Left renal cortex interstitium (tissue), 4 donors: ENCODE measurements at places on chromosomes 13 and 19.

DNA sequence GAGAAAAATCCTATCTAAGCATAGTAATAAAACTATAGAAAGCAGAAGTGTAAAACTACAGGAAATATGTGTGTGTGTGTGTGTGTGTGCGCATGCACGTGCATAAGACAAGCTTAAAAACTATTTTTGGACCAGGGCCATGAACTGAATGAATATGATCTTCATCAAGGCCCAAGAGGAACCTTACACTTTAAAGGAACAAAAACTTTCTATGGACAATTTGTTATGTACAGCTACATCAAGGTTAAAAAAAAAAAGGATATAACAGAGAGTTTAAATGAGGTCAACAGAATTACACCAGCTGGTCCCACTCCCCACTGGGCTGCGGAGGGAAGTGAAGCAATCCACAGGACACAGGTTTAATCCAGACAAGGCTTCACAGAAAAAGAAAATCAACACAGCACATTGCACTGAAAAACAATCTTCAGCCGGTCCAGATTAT is 151.1 kb downstream of the LHFPL6 start:
- no peak for DNase-seq

GRCh38 chr13:46374710-46375109 is 12.3 kb downstream of the RUBCNL start:
- no peak for DNase-seq

DNA sequence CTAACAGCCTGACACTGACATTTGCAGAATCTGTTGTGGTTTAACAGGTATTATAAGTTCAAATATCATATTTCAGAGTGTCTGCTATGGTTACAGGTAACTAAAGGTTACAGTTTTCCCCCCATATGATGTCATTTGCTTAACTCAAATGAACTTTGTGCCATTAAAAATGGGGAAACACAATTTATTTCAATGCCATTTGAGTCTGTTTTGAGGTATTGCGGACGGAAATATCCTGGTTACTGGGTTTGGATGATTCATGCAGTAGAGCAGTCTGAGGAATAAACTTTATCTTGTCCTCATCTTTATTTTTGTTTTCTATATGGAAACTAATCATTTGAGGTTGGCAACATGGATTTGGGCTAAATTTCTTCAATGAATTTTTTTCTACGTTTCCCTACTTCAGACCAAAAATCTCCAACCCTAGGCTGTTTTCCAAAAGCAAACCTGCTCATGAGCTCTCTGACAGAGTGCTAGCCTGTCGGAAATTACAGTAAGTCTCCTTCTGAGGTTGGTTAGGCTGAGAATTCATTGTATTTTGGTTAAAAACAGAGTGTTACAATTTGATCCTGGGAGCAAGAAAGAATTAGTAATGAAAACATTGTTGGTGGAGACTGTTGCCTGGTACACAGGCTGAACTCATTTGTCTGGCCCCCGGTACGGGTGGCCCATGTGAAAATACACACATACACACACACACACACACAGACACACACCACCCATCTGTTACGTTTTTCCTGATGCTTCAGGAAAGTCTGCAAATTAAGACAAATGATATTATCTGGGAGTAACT is 66.1 kb downstream of the AKAP11 start:
- no peak for DNase-seq

DNA sequence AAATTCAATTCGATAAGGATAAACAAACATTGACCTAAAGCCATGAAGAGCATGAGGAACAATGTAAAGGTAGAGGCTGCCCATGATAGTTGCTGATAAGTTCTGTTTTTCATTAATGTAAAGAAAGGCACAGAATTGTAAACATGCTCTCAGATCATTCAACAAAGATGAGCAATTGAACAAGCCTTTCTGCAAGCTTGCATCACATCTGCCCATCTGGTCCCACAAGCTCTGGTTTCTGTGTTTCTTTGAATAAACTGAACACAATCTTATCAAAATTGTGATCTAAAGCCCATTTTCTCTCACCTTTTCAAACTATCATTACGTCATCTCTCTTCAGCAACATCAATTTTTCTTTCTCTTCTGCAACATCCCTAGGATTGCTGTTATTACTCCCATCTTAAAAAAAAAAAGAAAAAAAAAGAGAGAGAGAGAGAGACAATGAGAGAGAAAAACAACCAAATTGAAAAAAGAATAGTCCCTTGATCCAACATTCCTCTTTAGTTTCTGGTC is 487.2 kb upstream of the GPC6 start:
- DNase-seq, result no peak

- no peak for DNase-seq
These were observed 2.6 kb upstream of the GSX1 start for GRCh38 chr13:27789495-27790303.

DNA sequence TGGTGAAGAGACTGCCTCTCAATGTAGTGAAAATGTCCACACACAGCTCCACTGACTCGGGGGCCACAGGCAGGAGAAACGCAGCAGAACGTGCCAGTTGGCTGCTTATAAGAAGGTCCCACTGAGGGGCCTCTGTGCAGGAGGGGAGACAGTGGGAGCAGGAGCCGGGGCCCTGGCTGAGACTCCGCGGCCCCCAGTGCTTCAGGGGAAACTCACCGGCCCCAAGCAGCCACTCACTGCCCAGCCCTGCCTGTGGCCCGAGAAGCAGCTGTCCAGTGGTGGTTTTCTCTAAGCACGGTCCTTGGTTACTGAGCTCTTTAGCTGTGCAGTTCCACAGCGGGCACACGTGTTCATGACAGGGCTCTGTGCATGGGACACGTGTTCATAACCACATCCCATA is 91.9 kb upstream of the MCF2L start:
- DNase-seq, result no peak

- no peak for DNase-seq
These were observed 43.4 kb upstream of the PDCD5 start for GRCh38 chr19:32537580-32537979.

DNA sequence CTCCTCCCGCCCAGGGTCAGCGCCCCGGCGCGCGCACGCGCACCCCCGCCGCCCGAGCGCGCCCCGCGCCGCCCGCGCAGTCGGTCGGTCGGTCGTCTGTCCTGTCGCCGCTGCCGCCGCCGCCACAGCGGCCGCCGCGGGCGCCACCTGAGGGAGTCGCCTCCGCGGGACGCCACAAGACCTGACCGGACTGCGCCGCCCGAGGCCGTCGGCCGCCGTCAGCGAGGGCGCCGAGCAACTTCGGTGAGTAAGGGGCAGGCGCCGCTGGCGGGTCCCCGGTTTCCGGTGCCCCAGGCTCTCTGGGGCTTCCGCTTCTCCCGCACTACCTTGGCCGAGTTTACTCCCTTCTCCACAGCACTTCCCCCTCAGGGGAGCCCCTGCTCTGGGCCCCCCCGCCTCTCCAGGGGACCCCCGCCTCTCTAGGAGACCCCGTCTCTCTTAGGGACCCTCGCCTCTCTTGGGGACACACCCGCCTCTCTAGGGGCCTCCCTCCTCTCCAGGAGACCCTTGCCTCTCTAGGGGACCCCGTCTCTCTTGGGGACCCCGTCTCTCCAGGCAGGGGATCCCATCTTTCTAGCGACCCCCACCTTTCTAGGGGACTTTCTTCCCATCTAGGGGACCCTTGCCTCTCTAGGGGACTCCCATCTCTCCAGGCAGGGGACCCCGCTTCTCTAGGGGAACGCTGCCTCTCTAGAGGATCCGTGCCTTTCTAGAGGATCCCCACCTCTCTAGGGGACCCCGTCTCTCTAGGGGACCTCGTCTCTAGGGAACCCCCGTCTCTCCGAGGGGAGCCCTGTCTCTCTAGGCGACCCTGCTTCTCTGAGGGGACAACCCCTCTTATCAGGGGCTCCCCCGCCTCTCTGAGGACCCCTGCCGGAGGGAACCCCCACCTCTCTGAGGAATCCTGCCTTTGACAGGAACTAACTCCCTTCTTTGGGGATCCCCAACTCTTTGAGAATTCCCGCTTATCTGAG is 19.3 kb upstream of the GATAD2A start:
- no peak for DNase-seq

DNA sequence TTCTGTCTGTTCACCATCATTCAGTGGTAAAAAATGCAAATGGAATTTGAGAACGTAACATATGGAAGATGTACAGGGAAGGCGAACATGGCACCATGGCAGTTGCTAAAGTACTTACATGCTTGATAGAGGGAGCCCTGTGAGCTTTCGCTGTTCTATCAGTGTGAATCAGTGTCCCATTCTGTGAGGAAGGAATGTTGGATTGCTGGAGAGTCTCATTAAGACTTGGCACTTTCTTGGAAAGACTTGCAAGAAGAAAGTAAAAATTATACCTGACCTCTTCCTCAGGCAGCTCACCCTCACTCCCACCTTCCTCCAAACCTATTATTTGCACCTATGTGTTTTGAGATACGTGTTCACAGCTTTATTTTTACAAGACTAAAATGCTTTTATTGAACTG is 43.5 kb downstream of the FREM2 start:
- no peak for DNase-seq
